ENCODE measurements at places on chromosomes 1 and 21.

- no peak for DNase-seq
Measured at GRCh38 chr1:247854899-247855545, 2.0 kb upstream of the TRIM58 start.

DNA sequence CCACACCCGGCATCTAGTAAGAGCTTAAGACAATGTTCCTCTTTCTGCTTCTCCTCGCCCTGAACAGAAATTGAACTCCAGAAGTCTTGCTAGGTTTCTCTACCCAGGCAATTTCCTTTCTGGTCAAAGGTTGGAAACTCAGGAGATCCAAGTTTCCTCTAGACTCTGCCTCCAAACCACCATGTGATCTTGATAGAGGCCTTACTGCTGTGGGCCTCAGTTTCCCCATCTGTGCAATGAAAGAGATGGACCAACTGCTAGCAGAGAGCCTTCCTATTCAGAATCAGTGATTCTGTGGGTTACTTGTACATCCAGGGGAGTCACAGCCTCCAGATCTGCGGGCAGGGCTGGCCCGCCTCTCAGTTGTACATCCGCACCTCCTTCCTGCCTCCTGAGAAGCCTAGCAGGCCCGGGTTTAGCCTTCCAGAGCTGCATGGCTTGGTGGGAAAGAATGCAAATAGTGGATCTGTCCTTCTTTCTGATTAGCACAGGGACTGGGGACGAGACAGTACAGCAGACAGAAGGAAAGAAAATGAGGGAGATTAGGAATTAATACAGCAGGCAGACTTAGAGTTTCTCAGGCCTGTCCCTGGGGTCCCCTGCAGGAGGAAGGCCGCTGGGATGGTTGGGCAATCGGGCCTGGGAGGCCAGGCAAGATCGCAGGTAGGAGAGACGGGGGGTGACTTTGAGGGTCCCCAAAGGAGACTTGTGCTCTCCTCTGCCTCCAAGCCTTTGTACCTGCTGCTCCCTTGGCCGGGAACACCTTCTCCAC, 83.9 kb downstream of the PAX7 start:
- no peak for DNase-seq

GRCh38 chr1:154434346-154435085, 29.4 kb downstream of the IL6R start:
- DNase-seq: no peak

GRCh38 chr1:234707641-234708040, 97.7 kb upstream of the IRF2BP2 start:
- DNase-seq: no peak

DNA sequence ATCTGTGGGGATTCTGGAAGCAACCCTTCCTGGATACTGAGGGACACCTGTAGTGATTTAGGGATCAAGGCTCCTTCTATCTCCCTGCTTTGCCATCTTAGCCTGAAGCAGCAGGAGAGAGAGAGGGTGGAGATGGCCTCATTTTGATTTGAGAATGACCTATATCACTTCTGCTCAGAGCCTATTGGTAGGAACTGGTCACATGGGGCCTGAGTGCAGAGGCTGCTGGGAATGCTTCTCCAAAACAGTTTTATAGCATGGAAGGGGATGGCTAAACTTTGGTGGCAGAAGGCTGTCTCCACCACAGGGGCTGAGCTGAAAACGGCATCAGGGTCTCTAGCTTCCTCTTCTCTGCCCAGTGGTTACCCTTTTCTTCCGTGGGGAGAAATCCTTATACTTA, 105.8 kb downstream of the TBX19 start:
- no peak for DNase-seq

Measured in CD4-positive, CD25-positive, alpha-beta regulatory T cell (primary cell).